Tongue (tissue), 3 donors: ENCODE measurements at places on chromosomes 5 and 9.

- no peak for DNase-seq
Measured at GRCh38 chr5:1431896-1432295, 13.3 kb downstream of the SLC6A3 start.

GRCh38 chr5:16943846-16944678 is 8.0 kb upstream of the MYO10 start:
- DNase-seq = no peak

DNA sequence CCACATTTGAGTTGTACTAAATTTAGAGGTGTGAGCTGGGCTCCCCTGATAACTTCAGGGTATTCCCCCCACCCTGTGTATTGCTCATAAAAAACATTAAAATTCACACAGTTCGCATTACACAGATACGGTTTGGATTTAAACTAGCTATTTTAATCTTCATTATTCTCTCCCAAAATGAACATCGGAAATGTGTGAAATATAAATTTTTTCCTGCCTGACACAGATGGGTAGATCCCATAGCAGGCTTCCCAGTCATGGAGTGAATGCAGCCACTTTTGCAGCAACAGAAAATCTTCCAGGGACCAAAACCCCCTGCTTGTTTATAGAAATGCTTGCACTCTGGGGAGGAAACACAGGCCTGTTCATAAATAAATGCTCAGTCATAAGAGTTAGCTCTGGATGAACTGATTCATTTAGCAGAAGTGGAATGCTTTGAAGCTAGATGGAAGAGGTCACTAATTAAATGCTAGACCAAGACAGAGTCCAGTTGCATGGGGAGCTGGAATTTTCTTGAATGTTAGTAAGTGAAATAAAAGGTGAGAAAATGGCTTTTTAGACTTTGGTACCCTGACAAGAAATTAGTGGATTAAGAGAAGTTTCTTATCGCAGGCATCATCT is 115.6 kb downstream of the PDE8B start:
- peak; percentile 19 for DNase-seq

- DNase-seq = no peak
Measured at GRCh38 chr9:98563212-98563907, 145.4 kb downstream of the GABBR2 start.

- DNase-seq = no peak
Measured at GRCh38 chr9:106626936-106627335, 236.0 kb upstream of the ZNF462 start.

DNA sequence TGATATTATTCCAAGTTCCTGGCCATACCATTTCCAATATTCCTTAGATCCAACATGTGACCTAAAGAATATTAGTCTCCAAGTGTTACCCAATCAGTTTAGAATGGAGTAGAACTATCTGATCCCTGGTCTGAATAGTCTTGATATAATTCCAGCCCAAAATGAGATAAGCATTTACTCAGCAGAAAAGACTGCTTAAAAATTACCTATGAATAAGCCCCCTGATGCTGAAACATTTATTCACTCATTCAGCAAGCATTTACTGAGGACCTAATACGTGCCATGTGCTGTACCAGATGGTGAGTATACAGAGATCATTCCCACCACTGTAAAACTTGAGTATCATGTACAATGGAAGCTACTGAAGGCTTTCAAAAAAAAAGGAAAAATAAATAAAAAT is 157.0 kb downstream of the FAM114A2 start:
- no peak for DNase-seq

DNA sequence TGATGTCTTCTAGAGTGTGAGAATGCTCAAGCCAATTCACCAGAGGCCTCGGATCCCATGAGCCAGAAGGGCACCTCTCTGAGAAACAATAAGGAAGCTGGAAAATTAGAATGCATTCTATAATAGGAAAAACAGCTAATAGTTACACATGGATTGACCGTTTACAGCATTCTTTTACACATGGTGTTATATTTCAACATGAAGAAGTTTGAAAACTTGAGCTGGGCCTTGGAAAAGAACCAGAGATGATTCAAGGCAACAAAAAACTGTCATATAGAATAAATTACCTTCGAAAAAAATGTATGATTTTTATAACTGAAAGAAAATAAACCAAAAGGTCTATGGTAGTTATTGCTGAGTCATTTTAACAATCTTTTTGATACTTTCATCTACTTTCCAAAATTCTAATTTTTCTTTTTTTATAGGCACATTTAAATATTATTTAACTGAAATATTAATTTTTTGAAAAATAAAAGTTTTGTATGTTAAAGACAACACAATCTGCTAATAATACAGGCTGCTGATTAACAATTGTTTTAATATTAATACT is 6.2 kb downstream of the SH3TC2 start:
- no peak for DNase-seq

DNA sequence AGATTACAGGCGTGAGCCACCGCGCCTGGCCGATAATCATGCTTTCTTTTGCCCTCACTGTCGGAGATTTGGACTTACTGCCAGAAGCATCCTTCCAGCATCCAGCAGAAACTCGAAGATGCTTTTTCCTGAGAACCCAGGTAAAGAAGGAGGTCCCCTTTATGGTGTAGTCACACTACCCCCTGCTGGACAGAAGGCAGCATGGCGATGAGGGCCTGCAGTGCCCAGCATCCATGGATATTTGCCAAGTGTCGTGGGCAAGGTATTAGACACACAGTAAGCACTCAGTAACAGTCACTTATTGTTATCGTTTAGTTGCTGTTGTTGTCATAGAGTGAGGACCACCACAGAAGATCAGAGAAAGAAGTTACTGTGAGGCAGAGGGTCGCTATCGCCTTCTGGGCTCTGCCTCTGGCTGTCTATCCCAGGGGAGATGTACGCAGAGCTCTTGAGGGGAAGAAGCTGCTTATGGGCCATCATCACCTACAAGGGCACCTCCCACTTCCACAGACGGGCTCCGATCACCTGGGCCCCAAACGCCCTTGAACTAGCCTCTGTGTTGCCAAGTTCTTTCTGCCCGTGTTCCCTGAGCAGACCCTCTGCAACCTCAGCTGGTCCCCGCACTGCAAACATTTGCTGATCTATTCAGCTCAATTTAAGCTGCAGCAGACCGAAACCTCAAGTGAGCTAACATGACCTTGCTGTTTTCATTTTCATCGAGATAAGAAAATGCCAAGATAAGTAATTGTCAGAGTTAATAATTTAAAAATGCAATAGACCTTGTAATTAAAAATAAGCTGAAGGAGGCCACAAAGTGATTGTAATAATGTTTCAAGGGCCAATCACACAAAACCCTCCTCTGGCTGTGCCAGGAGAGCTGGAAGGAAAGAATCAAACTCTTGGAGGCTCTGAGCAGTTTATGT is 23.9 kb downstream of the C5orf15 start:
- DNase-seq = peak; percentile 72

DNA sequence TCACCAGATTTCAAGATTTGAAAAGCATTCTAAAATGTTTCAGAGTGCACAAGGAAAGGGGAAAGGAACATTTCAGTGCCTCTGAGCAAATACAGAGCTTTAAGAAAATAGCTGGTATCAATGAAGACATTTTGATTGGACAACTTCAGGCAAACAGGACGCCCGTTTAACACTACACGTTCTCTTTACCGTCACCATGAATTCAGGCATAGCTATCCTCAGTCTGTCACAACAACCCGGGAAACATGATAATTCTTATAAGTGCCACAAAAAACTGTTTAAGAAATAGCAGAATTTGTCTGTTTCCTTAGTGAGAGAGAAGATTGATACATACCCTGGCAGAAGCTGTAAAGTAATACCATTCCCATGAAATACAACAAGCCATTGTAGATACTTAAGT is 392.4 kb upstream of the PDE4D start:
- DNase-seq = no peak

DNA sequence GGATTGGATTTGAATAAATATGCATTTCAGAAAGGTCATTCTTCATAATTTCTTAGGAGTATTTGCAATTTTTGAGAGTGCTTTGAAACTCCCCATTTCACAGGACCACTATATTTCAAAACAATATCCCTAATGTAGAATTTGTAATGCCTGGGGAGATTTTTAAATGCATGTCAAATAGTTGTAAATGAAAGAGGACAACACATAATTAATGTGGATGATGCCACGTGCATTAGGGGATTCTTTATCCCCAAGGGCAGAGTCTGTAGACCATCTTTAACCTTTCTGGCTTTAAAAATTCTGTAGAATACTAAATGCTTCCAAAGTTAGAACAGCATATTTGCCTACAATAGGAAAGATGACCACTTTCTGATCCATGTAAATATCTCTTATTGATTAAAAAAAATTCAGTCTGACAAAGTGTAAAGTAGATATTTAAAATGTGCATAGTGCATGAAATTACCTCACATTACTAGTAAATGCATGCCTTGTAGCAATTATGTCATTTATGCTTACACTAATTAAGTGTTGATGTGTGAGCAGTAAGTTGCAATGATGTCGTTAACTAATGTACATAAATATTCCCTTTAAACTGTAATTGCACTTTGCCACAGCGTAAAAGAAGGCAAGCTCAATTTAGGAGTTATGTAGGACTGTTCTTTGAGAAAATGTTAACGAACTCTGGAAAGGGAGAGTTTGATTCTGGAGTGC is 416.1 kb downstream of the PSAT1 start:
- DNase-seq = no peak

- DNase-seq = peak; percentile 74
Measured at GRCh38 chr9:98877311-98877710, 66.4 kb upstream of the COL15A1 start.
